Mesenteric fat pad (tissue), 1 donor: ENCODE measurements at places on chromosomes 5 and 9.

GRCh38 chr9:85594316-85594715, 147.4 kb downstream of the AGTPBP1 start:
- no peak for DNase-seq

DNA sequence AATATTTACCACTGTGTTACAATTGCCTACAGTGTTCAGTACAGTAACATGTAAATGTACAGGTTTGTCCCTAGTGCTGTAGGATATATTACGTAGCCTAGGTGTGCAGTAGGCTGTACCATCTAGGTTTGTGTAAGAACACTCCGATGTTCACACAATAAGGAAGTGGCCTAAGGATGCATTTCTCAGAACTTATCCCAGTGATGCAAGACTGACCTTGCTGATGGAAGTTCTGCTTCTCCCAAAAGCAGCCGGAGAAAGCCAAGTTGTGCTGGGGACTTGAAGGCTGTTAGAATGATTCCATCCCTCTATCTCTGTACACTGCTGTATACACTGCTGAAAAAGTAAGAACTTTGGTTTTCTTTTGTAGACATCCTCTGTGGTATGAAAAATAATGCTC, 21.6 kb downstream of the NEUROG1 start:
- no peak for DNase-seq

DNA sequence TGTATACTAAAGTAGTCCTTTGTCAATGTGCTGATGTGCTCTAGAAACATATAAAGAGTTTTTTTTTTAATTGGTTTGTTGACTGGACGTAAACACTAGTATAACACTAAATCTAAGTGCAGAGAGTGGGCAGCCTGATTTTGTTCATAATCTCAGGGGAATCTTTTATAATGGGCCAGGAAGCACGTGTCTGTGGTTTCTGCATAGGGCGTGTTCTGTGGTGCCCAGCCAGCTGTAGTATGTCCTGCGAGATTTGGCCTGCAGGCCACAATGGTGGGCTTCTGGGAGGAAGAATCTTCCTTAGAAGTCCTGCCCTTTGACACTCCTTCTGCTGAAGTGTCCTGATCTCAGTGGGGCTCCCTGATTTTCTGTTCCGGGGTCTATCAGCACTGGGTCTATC, 49.0 kb upstream of the DHFR start:
- DNase-seq: no peak

GRCh38 chr9:121662891-121663580, 11.6 kb downstream of the DAB2IP start:
- DNase-seq: no peak

DNA sequence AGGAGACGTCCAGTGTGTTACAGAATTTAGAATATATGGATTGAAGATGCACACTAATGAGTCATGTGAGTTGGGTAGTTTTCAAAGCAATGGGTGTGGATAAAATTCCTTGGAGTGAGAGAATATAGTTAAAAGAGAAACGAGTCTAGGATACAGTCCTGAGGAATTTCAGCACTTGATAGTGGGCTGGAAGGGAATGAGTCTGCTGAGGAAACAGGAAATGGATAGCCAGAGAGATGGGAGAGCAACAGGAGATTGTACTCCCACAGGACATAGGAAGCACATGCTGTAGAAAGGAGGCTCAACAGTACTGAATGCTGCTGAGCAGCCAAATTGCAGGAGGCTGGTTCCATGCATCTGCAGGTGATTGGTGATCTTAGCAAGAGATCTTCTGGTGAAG, 68.1 kb downstream of the FBN2 start:
- no peak for DNase-seq

GRCh38 chr5:107361945-107362344, 308.8 kb downstream of the EFNA5 start:
- DNase-seq: no peak
